A172 (cell line): ENCODE measurements at places on chromosomes 6 and 20. TPM values are rescaled to one million over a fixed set of nuclear protein-coding genes. Genes with fewer than 3 reads are reported as not detected.

- DNase-seq: no peak
These were observed 29.0 kb upstream of the SLC22A1 start for GRCh38 chr6:160092602-160093001.

DNA sequence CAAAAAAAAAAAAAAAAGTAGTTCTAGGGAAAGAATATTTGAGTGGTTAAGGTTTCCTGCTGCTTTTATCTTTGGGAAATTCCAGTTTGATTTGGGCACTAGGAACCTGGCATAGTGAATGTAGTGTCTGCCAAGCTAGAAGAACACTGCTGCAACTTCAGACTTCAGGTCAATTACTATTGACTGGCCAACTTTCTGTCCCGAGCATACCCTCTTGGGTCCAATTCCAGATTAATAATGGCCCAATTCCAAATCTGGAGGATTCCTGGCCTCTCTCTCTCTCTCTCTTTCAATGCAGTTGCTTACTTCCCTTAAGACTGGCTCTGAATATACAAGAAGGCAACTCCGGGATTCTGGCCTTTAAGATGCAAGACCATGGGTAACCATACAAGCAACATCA, 74.9 kb downstream of the ANKEF1 start:
- no peak for DNase-seq

Gene TRIM31
- total RNA-seq: not detected in 2 replicates

DNA sequence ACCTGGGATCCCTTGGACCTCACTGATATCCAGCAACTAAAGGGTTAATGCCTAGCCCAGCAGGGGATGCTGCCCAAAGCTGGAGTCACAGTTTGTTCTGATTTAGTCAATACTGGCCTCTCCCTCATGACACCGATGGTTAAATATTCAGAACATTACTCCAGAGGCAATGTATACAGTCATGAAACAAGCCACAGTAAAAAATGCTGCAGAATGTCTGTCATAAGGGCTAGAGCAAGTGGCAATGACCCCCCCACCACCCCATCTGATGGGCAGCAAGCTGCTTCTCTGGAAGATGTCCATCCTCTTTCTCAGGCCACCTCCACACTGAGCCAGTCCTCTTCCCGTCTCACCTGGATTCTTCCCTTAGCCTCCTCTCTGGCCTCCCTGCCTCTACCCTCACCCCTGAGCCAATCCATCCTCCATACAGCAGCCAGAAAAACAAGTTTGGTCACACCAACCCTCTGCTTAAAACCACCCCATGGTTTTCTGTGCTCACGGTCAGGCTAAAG, 99.0 kb upstream of the KCNG1 start:
- DNase-seq: no peak

Gene EDN1
- total RNA-seq: 24.0 and 28.5 TPM in 2 replicates

Gene IL17F
- not detected in 2 replicates for total RNA-seq

- DNase-seq: peak; percentile 57
These were observed 58.8 kb upstream of the MAP7 start for GRCh38 chr6:136608991-136609390.

DNA sequence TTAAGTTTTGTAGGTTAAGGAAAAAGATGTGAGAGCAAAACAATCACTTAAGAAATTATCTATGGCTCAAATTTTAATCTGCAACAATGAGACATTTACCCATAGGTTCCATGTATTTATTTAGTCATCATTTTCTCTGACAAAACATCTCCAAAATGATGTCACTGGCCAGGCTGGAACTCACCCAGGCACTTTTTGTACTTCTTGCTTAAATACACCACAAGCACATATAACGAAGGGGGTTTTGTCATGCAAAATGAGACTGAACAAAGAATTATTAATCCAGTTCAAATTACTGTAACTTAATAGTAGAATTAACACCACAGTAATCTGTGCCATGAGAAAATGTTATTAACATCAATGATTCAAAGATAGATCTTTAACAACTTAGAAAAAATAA, 200.5 kb downstream of the PTPRK start:
- no peak for DNase-seq

Gene CALHM4
- not detected in 2 replicates for total RNA-seq

- DNase-seq: no peak
These were observed 9.9 kb downstream of the COL9A3 start for GRCh38 chr20:62826646-62827310.

- DNase-seq: no peak
These were observed 164.5 kb upstream of the CST7 start for GRCh38 chr20:24784607-24785006.

DNA sequence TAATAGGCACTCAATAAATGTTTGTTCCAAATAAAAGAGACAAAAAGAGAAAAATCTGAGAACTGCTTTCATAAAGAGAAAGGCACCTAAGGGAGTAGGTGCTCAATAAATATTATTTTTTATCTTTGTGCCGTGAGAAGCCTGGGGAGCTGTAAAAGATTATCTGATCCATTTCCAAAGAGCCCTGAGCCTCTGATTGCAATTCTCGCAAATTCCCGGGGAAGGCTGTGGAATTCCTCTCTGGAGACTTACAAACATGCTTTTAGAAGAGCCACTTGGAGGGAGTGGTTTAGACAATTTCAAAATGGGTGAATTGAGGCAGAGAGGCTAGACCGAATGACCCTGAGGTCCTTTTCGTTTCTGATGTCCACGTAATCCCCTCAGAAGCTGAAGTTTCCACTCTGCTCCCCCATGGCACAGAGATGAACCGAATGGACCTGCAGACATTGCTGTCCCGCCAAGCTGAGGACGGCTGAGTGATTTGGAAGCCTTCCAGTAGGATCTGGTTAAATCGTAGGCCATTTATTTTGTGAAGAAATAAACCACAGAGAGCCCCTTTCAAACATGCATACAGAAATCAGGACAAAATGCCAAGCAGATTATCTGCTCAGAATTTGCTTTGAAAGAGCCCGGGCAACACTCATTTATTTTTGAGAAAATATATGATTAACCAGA, 77.8 kb downstream of the PKHD1 start:
- DNase-seq: no peak

Gene CPNE5
- 0.24 TPM in 1 of 2 replicates, not detected in the other for total RNA-seq

Gene LGSN
- not detected in 2 replicates for total RNA-seq

- no peak for DNase-seq
These were observed 118.6 kb downstream of the PLCB1 start for GRCh38 chr20:8250539-8251200.

DNA sequence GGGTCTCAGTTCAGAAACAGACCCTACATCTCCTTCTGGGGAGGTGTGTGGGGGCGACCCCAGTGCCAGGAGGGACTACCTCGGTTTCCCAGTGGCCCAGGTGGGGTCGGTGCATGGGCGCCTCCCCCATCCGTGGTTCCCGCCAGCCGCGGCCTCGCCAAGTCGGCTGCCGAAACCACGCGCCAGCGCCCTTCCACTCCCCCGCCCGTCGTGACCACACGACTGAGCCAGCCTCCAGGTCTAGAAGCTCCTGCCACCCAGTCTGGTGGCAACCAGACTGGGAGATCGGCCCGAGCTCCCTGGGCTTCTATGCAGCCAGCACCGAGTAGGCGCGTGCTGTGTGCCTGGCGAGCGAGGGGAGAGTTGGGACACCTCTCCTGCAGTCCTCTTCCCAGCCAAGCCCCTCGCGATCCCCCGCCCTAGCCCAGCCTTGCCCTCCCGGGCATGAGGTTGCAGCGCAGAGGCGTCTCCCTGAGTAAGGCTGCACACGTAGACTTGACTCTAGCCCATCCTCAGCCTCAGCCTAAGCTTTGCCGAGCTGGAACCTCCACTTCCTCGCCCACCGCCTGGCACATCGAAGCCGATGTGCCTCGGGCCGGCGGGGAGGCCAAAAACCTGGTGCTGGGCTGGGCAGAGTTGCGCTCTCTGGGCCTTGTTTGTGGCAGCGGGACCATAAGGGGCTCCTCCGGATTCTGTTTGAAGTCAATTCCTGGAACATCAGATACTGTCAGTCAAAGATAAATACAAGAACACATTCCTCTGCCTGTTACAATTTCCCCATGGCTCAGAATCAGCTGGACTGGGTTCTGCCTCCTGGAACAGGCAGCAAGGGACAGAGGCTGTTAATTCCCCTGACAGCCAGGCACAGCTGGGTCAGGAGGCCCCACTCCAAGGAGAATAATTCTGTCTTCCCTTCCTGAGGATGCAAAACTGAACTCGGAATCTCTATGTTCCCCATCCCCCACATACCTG, 1.5 kb upstream of the CPNE5 start:
- no peak for DNase-seq

Gene OR2J1
- not detected in 2 replicates for total RNA-seq

Gene FRK
- 0.02 and 0.05 TPM in 2 replicates for total RNA-seq

Gene LRRC73
- 1.2 and 2.3 TPM in 2 replicates for total RNA-seq

DNA sequence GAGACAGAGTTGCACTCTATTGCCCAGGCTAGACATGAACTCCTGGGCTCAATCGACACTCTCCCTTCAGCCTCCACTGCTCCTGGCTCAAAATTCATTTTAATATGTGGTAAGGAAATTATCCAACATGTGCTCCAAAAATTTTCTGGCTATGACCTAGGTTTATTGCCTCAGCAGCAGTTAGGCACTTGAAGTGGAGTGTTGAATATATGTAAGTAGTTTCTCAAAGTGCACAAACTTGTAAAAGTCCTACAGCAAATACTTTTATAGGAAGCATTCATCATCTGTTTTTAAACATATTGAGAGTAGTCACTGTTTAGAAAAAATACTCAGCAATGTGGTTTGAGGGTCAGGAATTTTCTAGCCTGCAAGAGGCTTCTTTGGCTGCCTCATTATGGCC, 13.2 kb downstream of the FILIP1 start:
- no peak for DNase-seq

DNA sequence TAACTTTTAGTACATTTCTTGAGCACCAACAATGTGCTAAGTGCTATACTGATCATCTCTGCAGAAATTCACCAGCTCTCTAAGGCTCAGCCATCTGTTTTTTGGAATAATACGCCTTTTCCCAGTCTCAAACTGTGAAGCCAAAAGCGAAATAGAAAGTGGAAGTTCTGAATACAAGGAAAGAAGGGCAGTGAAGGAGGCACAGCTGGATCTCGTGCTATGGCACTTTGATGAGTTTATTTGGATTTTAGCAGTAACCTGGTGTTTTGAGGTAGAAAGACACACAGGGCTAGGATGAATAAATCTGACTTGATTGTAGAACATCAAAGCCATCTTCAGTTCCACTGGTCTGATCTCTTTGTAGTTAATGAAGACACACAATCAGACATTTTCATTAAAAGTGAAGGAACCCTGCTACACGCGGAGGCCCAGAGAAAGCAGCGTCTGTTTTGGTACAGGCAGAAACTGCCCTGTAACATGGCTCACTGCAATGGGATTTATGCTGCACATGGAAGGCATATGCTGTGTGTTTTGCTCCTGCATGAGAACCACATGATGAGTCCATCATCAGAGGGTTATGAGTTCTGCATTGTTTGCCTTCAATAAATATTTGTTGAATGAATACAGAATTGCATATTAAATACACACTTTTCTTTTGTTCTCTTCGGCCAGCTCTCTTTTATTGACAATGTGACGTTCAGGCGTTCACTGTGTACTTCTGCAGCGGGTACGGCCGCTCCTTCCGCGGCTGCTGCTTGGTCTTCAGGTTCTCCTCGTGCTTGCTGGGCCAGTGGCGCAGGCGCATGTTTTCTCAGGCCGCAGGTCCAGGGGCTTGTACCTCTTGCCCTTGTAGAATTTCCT, 100.9 kb downstream of the PREP start:
- DNase-seq: no peak

GRCh38 chr6:122653094-122653493, 42.9 kb downstream of the PKIB start:
- DNase-seq: peak; percentile 63

GRCh38 chr6:6319952-6320811, at the start of gene F13A1:
TSS of gene F13A1 (minus strand) at chr6:6320662. CDS start at chr6:6318664, 1,998 bp downstream.
- no peak for DNase-seq

DNA sequence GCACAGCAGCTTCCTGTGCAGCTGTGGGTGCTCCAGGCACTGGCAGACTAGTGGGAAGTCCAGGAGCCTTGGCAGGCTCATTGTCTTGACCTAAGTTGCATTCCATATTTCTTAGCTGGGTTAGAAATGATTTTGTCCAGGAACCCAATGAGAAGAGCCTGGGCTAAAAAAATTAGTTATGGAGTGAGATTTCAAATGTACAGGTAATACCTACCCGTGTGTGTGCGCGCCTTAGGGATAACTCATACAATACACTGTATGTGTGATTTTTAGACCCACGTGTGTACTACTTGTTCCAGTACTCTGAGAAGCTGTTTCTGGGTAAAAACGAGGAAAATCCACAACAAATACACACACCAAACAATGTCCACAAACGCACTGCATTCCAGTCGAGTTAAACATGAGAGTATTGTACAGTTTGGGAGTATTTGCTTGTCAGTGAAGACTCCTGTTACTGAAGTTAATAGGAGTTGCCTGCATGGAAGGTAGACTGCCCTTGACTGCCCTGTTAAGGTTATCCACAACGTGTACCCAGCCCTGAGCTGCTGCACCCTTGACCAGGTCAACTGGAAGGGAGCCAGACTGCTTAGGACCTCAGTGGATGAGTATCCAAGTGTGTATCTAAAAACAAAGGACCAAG, 1.4 kb downstream of the PAQR8 start:
- DNase-seq: no peak

DNA sequence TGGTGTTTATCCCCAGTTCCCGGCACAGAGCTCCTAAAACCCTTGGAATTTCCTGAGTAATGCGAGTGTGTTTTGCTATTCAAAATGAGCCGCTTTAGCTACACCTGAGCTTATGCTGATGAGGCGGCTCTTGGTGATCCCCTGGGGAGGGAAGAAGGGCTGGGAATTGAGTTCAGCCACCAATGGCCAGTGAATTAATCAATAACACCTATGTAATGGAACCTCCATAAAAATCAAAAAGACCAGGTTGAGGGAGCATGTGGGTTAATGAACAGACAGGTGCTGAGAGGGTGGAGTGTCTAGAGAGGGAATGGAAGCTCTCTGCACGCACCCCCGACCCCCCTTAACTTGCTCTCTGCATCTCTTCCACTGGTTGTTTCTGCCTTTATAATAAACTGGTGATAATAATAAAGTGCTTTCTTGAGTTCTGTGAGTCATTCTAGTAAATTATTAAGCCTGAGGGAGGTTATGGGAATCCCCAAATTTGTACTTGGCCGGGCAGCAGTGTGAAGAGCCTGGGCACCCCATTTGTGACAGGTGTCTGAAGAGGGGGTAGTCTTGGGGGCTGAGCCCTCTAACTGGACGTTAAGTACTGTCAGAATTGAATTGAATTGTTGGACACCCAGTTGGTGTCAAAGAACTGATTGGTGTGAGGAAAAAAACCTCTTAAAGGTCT, 24.6 kb upstream of the SERPINB1 start:
- DNase-seq: no peak

Gene TNF
- not detected in 2 replicates for total RNA-seq

GRCh38 chr6:11931296-11932035, 80.6 kb upstream of the HIVEP1 start:
- no peak for DNase-seq
